GM23248 (cell line): ENCODE measurements at places on chromosomes 12 and 14.

- peak; percentile 9 for DNase-seq
Observed at GRCh38 chr12:67382241-67382871, 113.2 kb downstream of the CAND1 start.

GRCh38 chr12:49503674-49504180, 35.1 kb upstream of the KCNH3 start:
- DNase-seq = no peak

DNA sequence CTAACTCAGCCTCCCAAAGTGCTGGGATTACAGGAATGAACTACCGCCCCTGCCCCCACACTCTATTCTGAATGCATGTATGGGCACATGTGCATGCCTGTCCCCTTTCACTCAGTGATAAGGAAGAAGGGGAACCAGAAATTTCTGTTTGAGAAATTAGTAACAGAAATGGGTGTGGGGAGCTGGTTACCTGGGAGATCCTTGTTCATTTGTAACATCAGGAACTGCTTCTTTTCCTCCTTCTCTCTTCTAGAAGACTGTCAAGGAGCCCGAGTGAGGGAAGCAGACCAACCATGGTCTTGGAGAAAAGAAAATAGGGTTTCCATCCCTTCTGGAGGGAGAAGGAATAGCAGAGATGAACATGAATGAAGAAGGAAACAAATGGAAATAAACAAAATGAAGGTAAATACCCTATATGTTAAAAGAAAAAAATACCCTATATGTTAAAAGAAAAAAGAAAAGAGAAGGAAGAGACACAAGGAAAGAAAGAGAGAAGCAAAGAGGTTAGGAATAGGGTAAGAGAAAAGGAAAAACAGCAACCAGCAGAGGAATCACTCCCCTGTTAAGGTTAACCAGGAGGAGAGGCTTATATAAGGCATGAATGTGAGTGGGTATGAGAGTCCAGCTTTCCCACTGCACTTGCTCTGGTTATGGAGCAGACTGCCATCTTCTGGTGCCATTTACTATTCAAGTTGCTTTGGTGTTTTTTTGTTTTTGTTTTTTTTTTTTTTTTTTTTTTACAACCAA, 3.3 kb downstream of the PPP1R3E start:
- peak; percentile 81 for DNase-seq

- DNase-seq = no peak
Observed at GRCh38 chr12:14950982-14951746, 10.2 kb downstream of the ARHGDIB start.

- no peak for DNase-seq
Observed at GRCh38 chr12:48640854-48641253, 41.2 kb downstream of the KANSL2 start.

DNA sequence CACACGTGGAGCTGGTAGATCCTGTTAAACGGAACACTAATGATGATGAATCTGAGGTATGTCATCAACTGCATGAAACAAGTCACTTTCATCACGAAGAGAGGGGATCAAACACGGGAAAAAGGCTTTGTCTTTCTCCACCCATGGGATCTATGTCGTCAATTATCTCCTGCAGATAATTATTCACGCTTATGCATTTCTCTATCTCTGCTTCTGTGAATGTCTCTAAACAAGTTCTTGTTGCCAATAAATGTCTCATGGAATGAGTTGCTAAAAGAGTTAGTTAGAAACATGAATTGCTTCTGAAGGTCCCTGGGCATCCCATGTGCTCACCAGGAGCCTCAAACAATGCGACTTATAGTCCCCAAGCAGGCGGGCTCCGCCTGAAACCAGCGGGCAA, 1228.2 kb upstream of the TMEM132C start:
- no peak for DNase-seq

GRCh38 chr12:96872961-96873360, 34.1 kb upstream of the NEDD1 start:
- DNase-seq = peak; percentile 56

GRCh38 chr14:81096656-81097055, 124.1 kb downstream of the GTF2A1 start:
- DNase-seq = no peak

DNA sequence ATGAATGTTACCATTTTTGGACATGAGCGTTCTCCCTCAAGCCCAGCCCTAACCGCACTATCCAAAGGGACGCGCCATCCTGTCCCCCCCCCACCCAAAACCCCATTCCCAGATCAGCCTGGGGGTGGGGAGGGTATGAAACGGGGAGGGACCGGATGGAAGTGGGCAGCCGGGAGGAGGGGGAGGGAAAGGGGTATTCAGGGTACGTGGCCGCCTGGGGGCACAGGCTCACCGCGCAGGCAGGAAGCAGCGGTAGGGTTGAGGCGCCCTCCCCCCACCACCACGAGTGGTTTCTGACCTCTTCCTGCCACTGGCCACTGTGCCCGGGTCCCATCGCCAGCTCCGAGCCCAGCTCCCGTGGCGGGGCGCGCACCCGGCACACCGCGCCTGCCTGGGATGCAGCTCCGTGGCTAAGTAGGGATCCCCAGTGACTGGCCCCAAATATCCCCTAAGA, 1.4 kb downstream of the ACTN1 start:
- peak; percentile 89 for DNase-seq

DNA sequence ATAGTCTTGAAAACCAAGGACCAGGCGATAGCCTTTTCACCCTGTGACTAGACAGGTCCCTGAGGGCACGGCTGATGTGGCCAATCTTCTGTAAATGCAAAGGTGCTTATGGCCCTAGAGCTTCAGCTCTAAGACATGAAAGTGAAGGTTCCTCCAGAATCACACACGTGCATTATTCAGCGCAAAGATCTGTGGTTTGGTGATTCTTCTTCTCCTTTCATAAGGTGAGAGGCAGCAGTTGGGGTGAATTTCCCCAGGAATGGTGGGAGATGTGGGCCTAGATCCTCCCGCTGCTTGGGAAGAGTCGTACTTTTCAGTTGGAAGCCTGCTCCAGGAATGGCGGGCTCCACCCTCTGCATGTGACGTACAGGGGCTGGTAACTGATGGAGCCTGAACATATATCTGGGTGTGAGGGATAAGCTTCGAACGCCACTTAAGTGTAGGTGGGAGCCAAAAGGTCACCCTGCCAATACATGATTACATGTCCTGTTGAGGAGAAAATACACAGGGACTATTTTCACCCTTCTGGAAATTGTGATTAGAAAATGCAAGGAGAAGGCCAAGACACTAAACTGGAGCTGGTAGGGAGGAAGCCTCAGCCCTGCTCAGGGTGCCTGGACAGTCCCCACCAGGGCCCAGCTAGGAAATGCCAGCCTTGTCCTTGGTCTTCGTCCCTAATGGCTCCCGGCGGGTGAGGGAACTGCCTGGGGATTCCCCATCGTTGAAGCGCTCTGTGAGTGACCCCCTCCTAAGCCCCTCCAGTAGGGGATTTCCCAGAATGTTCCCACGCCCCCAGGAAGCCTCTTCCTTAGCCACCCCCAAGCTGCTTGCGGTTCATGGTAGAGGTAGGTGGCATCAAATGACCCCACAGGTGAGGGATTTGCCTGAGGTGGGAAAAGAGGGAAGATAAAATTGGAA, 17.6 kb downstream of the BATF start:
- no peak for DNase-seq

- no peak for DNase-seq
Observed at GRCh38 chr12:92049403-92049802, 96.2 kb downstream of the BTG1 start.

- DNase-seq = peak; percentile 27
Observed at GRCh38 chr14:33114331-33114730, 175.7 kb downstream of the NPAS3 start.

DNA sequence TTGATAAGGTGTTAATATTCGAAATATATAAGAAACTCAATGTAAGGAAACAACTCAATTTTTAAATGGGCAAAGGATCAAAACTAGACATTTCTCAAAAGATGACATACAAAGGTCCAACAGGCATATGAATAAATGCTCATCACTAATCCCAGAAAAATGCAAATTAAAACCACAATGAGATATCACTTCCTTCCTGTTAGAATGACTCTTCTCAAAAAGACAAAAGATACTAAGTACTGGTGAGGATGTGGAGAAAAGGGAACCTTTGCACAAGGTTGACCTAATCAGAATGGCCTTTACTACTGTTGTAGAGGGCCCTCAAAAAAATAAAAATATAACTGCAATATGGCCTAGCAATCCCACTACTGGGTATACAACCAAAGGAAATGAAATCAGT, 383.4 kb downstream of the KCNH5 start:
- DNase-seq = no peak

- DNase-seq = no peak
Observed at GRCh38 chr12:27005495-27005894, 8.7 kb downstream of the TM7SF3 start.

- no peak for DNase-seq
Observed at GRCh38 chr12:80700327-80700726, 7.1 kb upstream of the MYF6 start.

DNA sequence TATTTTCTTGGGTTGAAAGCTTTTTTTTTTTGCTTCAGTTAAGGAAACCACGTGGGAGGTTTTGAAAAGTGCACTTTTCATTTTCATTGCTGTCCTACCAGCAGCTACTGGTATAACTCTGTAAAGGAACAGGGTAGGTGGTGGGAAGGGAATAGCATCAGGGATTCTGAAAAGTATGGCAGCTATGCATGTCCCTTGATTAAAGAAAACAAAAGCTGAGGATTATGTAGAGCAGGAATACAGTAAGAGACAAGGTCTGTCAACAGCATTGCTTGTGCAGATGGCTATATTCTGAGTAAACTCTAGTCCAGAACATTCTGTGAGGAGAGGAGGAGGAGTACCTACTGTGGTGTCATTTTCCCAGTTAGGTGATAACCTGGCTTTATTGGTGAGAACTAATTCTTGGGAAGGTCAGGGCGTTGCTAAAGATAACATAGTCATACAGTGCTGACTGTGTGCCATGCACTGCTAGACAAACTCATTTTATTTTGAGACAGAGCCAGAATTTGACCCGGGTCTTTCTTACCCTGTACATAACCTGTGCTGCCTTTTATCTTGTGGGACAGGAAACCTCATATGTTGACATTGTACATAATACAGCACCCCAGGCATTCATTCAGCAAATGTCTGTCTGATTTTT, 80.3 kb upstream of the TRAF3 start:
- DNase-seq = peak; percentile 7

DNA sequence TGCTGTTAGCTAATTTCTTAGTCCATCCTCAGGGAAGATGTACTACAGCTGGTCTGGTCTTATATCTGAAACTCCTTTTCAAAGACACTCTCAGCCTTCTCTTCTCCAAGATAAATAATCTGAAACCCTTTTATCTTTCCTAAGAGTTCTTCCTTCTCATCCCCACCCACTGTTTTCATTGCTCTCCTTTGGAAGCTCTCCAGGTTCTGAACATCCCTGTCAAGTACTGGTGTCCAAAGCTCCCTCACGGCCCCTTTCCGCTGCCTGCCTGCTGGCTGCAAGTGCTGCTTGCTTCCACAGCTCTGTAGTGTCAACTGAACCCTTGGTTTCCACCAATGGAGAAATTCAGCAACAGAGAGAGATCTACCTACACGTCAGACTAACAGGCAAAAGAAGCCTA, 6.6 kb upstream of the SLC6A13 start:
- peak; percentile 17 for DNase-seq

DNA sequence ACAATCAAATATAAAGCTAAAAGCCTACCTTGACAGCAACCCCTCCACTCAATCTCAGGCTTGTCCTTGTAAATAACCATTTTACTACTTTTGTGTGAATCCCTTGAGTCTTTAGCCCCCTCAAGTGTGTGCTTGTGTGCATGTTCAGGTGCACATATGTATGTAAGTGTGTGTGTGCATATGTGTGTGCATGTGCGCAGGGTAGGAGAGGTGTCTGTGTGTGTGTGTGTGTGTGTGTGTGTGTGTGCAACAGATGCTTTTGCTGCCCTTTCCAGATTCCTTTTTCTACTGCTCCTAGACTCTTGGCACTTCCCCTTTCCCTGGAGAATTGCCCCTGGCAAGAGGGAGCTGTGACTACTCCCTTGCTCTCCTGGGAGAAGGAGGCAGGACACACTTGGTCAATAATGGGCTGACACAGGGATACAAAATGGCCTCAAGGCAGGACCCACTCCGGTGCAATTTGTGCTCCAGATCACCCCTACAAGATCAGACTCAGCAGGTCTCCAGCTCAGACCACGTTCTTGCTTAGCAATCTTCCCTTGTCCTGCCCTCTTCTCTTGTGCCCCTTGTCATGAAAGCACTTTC, 73.4 kb downstream of the IFNG start:
- no peak for DNase-seq

- no peak for DNase-seq
Observed at GRCh38 chr12:22238211-22238610, 96.3 kb downstream of the ST8SIA1 start.

DNA sequence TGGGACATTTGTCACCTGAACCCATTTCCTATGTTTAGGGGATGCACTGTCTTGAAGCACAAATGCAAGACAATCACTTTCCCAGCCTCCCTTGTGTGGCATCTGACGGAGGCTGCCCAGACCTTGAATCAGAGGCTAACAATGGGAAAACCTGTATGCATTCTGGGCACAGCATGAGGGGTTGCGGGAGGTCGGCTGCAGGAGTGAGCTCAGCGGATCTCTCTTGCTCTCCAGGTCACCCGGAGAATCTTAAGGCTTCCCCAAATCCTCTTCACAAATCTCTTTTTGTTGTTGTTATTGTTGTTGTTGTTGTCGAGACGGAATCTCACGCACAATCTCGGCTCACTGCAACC, 15.3 kb downstream of the NFKBIA start:
- DNase-seq = no peak

GRCh38 chr14:77979666-77980351, 179.9 kb downstream of the ADCK1 start:
- no peak for DNase-seq

GRCh38 chr14:69039288-69039628, 60.2 kb upstream of the ACTN1 start:
- peak; percentile 85 for DNase-seq

GRCh38 chr12:6962285-6963015, 8.0 kb downstream of the PHB2 start:
- no peak for DNase-seq

DNA sequence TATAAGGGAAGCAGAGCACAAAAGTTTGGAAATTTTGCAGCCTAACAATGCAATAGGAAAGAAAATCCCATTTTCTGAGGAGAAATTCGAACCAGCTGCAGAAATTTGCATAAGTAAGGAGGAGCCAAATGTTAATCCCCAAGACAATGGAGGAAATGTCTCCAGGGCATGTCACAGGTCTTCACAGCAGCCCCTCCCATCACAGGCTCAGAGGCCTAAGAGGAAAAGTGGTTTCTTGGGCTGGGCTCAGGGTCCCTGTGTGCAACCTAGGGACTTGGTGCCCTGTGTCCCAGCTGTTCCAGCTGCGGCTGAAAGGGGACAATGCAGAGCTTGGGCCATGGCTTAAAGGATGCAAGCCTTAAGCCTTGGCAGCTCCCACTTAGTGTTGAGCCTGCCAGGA, 190.0 kb downstream of the MDGA2 start:
- no peak for DNase-seq

- DNase-seq = peak; percentile 38
Observed at GRCh38 chr12:68237078-68237477, 11.5 kb upstream of the IL26 start.

- DNase-seq = no peak
Observed at GRCh38 chr14:104031384-104031783, 54.1 kb upstream of the ASPG start.

DNA sequence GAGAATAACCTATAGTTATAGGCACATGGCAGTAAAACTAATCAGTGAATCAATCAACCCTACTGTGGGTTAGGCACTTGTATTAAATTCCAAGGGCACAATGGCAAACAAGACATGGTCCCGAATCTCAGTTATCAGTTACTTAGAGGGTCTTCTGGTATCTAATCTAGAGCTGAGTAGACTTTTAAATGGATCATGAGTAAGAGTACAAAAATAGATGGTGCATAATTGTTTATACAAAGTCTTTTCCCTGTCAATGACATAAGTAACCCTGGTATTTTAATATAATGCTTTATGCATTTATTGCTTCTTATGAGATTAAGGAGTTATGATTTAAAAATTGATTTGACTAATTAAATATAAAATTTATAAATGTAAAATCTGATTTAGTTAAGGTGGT, 23.0 kb upstream of the KCNJ8 start:
- DNase-seq = no peak
